ENCODE measurements at places on chromosomes 5 and 9.

DNA sequence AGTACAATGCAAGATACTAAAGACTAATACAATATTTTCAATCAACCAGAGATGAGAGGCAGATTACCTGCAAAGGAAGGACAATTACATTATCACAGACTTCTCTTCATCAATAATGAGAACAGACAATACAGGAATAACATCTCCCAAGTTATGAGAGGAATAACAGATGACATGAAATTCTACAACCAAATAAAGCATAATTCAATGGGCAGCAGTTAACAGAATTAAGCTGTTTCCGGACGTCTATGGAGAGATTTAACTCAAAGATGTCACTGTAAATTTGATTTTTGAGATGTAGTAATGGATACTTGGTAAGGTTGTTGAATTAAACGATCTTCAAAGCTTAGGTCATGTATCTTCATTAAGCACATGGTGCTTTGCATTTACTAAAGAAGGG is 19.8 kb upstream of the PARP8 start:
- DNase-seq = no peak

DNA sequence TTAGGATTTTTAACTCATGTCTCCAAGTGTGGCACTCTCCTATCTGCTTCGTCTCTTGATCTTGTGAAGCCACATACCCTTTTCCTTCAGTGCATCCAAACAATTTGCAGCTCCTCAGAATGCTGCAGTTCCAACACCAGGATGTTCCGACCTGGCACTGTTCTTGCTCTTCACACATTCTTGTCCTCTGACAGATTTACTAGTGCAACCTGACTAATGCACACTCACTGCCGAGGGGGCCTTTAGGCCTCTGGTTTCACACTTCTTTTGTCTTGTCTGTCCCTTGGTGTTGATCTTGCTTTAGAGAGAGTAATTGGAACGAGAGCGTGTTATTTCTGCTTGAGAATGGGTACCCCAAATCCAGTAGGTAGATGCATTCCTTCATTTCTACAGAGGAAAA is 15.0 kb downstream of the ARHGAP26 start:
- no peak for DNase-seq

GRCh38 chr5:154647114-154647760 is 107.9 kb upstream of the LARP1 start:
- no peak for DNase-seq

GRCh38 chr9:81394881-81395675 is 294.3 kb downstream of the TLE1 start:
- peak; percentile 83 for DNase-seq

DNA sequence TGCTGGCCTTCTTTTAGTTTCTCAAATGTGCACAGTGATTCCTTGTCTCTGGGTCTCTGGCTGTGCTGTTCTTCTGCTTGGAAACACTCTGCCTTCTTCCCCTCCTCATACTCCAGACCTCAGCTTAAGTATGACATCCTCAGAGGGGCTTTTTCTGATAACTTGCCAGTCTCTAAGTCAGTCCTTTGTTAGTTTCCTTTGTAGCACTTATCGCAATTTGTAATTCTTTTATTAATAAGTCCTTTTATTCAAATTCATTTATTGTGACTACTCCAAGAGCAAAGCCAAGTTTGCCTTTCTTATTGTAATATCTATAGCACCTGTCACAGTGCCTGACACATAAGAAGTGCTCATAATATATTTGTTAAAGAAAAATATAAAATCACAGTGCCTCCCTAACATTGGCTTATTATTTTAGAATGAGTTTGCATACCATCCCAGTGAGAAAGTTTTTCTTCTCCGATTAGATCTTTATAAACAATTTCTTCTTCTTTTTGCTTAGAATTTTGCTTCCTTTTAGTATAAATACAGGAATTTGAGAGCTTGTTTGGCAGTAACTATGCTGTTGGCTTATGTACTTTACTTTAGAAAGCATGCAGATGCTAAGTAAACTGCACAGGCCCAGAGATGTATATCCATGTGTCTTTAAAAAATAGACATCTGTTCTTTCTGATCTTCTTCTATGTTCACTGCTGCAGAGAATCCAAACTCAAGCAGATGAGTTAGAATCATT is 198.0 kb downstream of the GAS1 start:
- no peak for DNase-seq

DNA sequence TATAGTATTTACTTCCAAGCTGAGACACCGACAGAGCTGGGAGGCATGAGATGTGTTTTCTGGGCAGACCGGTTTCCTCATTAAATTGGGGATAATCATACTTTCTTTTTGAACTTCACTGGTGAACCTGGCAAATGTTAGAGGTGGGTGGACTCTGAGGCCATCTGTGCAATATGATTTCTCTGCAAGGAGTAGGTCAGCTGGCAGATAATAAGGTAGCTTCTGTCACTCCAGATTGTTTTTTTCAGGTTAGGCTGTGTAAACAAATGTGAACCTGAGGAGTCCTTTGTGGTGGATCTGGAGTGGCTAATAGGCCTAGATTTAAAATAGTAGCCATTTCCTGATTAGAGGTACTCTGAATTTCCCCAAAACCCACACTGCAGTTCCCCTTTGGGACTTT is 75.4 kb upstream of the S1PR3 start:
- DNase-seq = no peak

DNA sequence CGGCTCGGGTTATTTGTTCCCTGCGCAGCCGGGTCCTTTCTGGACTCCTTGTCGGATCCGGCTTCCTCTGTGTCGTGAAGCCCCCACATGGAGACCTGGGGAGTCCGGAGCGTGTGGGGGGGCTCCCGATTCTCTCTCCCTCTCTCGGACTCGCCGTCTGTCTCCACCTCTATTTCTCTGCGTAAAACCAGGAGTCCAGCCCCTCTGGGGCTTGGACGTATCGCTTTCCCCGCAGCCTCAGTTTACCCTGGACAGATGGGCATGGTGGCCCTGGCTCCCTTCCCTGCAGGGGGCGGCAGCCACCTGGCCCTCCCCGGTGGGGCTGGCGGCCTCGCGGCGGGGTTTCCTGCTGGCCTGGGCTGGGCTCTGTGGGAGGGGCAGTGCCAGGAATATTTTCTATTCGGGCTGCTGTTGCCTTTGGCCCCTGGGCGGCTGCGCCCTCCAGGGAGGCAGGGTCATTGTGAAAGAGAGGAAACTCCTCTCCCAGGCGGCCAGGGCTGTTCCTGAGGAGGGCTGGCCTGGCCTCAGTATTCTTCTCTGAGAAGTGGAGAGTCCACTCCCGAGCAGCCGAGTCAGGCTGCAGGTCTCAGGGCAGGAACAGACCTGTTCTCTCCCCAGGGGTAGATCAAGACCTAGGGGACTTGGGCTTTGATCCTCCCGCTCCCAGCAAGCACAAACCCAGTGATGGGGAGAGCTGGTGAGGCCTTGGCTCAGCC is 665 bp downstream of the ASS1 start:
- no peak for DNase-seq

DNA sequence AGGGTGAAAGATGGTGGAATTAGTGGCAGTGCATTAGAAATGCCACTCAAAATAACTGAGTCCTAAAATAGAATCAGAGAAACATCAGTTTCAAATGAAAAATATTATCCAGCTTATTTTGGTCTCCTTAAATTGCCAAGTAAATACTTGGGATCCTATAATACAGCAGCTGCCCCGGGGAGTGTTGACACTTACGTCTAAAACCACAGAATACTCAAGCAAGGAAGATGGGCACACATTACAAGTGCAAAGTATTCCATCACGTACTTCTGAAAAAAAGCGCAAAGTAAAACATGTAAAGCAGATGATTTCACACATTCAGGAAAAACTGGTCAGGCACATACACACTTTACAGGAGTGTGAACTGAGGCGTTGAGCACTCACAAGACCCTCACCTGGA is 2.4 kb upstream of the ARHGEF37 start:
- DNase-seq = no peak

GRCh38 chr9:69718218-69718617 is 41.6 kb downstream of the PTAR1 start:
- DNase-seq = no peak

DNA sequence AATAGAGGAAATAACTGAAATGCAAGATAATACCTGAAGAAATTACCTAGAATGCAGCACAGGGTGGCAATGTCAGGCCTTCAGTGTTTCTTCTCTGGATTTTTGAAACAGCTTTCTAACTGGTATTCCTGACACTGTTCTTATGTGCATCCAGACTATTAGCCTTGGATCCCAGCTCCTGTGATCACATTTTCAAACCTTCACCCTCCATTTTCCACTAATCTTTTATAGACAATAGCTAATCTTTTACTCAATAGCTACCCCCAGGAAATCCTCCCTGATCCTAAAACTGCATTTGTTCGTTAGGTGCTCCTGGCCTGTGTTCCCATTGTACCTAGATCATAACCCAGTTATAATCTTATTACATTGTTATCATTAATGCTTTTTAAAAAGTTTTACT is 101.5 kb upstream of the DHFR start:
- no peak for DNase-seq

GRCh38 chr9:121373011-121373729 is 3.1 kb upstream of the STOM start:
- DNase-seq = no peak

- DNase-seq = peak; percentile 6
Observed at GRCh38 chr9:2303056-2303455, 287.9 kb downstream of the SMARCA2 start.

GRCh38 chr9:109497226-109498153 is 617 bp downstream of the PTPN3 start:
- peak; percentile 21 for DNase-seq

- DNase-seq = no peak
Observed at GRCh38 chr9:33787839-33788238, 7.5 kb upstream of the PRSS3 start.

DNA sequence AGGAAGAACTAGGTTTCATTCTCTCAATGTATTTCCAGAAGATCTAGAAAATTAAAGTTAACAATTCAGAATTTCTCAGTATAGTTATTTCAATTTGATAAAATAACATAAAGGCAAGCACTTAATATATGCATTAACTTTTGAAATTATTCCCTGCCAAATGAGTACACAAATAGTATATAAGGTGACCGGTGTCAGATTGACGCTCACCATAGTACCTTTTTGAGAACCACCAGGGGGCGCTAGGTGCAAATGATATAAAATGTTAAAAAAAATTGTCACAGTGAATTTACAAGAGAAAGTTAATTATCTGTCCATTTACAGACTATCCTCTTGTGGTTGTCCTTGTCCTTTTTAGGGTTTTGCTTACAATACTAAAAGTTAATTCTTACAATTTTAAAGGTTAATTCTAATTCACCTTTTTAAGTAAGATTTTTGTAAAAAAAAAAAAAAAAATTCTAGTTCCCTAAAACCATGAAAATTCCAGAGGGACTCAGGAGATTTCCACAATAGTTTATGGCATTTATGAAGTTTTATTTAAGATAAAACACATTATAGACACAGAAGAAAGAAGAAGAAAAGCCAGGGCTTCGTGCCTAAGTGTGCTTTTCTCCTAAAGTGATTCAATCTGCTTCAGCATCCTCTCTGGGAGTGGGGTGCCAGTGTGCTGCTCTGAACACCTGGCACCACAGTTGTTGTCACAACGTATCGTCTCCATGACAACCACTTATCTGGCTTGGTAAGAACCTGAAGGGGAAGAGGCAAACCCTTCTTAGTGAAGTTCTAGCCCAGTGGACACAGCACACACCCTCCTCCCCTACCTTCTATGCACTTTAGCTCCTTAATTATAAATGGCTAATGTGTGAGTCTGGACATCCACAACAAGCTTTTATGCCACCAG is 1.7 kb downstream of the ADAMTS16 start:
- peak; percentile 80 for DNase-seq

DNA sequence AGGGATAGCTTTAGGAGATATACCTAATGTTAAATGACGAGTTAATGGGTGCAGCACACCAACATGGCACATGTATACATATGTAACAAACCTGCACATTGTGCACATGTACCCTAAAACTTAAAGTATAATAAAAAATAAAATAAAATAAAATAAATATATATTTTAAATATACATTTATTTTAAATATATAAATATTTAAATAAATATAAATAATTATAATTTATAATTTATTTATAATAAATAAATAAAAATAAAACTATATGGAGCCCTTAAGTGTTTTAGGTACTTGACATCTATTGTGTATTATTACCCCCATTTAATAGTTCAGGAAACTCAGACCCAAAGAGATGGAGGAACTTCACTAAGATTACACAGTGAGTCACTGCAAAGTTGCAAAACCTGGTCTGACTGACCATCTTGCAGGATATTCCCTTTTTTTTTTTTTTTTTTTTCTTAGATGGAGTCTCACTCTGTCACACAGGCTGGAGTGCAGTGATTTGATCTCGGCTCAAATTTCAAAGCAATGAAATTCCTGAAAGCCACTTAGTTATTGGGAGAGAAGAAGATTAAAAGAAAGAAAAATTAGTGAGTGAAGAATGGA is 5.8 kb upstream of the C5orf52 start:
- no peak for DNase-seq

GRCh38 chr9:135949501-135950134 is 11.6 kb downstream of the UBAC1 start:
- DNase-seq = no peak

GRCh38 chr5:42121401-42121800 is 196.3 kb downstream of the FBXO4 start:
- no peak for DNase-seq

DNA sequence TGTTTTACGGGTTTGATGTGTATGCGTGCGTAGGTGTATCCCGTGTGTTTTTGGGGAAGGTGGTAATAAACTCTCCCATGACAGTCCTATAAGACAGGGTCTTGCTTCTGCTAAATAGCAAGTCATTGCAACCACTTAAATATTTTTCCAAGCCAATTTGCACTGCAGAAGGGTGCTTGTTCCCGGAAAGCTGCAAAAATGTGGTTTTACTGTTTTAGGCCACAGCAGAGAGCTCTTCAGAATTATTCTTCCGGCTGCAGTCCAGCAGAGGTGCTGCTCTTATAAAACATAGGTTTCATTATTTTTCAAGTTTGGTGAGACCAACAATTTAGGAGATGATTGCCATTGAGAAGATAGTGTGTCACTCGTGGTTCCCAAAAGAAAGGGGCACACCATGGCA is 192.8 kb downstream of the NTRK2 start:
- DNase-seq = no peak

Data from A673 (cell line).